ENCODE measurements at places on chromosomes 2 and 18. TPM values are rescaled to one million over a fixed set of nuclear protein-coding genes. Genes with fewer than 3 reads are reported as not detected.

The MRPL53 gene
- total RNA-seq = 80.9 TPM

The ADI1 gene
- total RNA-seq = 223 TPM

The TSPYL6 gene
- total RNA-seq = not detected

The MCM6 gene
- 10.2 TPM for total RNA-seq

The ALLC gene
- total RNA-seq = 0.81 TPM

The CFAP53 gene
- 1.5 TPM for total RNA-seq

The CDH7 gene
- total RNA-seq = not detected

The ACTG2 gene
- 2,669 TPM for total RNA-seq
